ENCODE measurements at places on chromosomes 7 and 10. TPM values are rescaled to one million over a fixed set of nuclear protein-coding genes. Genes with fewer than 3 reads are reported as not detected.

- DNase-seq, result no peak
Measured at GRCh38 chr10:89648074-89648473, 3.0 kb upstream of the PANK1 start.

DNA sequence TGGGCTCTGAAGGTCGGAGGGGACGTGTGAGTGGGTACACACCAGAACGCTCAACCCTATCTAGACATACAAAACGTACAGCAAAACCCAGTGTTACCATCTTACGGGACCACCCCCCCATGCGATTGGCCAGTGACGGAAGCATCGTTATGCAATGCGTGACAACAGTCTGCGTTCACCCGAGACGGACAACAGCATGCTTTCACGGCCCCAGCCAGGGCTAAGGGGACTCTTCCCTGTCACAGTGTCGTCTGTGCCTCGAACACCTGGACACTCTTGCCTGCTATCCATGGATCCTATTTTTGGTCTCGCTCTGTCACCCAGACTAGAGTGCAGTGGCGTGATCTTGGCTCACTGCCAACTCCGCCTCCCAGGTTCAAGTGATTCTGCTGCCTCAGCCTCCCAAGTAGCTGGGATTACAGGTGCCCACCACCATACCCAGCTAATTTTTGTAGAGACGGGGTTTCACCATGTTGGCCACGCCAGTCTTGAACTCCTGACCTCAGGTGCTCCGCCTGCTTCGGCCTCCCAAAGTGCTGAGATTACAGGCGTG, 23.3 kb downstream of the DPYSL4 start:
- no peak for DNase-seq

The CCL26 gene
- not detected for total RNA-seq

GRCh38 chr7:65980478-65981250, 1.3 kb downstream of the GUSB start:
- no peak for DNase-seq

- DNase-seq, result no peak
Measured at GRCh38 chr10:14601872-14602725, 172.6 kb downstream of the FAM107B start.

GRCh38 chr7:118590107-118590506, 365.6 kb downstream of the ANKRD7 start:
- DNase-seq, result peak; percentile 13

The PKD2L1 gene
- not detected for total RNA-seq

DNA sequence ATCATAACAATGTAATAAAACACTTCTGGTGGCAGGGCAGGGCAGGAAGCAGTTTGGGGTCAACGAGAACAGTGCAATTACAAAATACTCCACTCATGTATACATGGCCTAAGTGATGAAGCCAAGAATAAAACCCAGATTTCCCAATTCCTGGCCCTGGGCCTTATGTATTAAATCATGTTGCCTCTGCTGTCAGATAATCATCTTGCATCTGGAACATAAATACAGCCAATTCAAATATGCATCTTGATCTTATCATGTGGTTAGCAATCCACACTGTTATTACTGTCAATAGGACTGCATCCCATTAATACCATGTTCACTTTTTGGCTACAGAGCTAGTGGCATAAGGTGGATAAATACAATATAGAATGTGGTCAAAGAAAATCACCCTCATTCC, 186.5 kb upstream of the SLC25A13 start:
- no peak for DNase-seq

The SFRP5 gene
- total RNA-seq, result not detected

DNA sequence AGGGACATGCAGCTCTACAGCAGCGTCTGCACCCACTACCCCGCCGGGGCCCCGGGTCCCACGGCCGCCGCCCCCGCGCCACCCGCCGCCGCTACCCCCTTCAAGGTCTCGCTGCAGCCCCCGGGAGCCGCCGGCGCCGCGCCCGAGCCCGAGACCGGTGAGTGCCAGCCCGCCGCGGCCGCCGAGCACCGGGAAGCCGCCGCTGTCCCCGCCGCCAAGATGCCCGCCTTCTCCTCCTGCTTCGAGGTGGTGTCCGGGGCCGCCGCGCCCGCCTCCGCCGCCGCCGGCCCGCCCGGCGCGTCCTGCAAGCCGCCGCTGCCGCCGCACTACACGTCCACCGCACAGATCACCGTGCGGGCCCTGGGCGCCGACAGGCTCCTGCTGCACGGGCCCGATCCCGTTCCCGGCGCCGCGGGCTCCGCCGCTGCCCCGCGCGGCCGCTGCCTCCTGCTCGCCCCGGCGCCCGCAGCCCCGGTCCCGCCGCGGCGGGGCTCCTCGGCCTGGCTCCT, 631 bp downstream of the OTUD1 start:
- DNase-seq, result peak; percentile 27

DNA sequence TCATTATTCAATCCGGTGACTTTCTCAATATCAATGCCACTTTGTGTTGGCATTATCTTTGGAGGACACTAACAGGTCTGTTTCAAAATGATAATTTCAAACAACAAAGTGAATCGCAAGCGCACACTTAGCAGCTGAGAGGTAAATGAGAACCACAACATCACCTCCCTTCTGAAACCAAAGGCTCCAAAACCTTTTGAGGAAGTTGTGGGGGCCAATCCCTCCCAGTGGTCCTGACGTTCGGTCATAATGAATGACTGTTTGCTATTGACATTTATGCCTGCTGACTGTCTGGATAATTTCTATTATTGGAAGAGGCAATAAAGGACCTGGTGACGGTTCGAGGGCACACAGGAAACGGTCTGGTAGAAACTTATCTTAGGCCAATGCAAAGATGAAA, 1.8 kb downstream of the ADARB2 start:
- no peak for DNase-seq

DNA sequence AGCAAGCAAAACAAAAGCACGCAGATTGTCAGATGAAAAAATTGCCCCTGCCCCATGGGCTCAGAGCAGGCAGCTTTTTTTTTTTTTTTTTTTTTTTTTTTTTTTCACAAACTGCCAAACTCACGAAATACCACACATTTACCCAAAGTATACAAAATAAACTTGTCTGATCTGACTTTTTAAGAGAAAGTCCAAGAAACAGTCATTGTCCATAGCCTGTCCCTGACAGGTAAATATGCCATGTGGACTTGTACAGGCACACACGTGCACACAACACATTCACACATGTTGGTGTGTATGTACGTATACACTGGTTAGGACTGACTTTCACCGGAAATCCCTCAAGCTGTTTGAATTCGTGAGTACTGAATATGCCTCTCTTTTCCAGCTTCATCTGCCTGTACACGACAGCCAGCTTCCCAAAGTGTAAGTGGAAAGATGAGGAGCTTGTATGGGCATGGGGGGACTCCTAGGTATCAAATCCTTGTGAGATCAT, 929 bp upstream of the HGF start:
- DNase-seq, result no peak

The PDZD7 gene
- 0.25 TPM for total RNA-seq

DNA sequence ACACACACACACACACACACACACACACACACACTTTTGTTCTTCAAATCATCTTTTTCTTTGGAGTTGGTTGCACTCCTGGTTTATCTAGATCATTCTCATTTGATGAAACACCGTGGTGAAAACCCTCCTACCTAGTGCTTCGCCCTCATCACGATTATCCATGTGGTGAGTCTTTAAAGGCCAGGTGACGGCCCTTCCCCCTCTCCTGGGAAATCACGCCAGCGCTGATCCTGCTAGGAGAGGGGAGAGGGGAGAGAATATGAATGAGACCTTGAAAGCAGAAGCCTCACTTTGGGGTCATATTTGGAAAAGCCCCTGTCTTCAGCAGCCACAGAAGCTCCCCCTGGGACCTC, 103.9 kb upstream of the LRRC4 start:
- no peak for DNase-seq

The KCNK18 gene
- total RNA-seq, result not detected

The LAMB1 gene
- total RNA-seq, result 106 TPM

The ZNF25 gene
- total RNA-seq, result 3.7 TPM

The CYP2C19 gene
- total RNA-seq, result not detected

GRCh38 chr7:133941496-133941895, 185.6 kb upstream of the LRGUK start:
- DNase-seq, result no peak

DNA sequence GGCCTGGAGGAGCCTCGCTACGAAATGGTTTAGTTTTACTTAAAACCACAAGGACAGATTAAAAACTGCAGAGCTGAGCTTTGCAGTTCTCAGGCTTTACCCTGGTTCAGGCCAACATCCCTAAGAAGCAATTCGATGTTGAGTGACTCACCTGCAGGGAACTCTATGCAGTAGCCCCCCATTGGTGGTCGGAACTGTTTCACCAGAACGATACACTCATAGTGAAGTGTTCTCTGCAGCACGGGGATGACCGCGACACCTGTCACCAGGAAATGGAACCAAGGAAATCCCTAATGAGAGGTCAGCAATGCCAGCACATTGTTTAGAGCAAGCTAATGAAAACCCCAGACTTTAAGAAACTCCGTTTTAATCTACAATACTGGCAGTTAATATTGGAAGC, 18.0 kb downstream of the NUDT5 start:
- DNase-seq, result no peak

The ZNF804B gene
- total RNA-seq, result 0.04 TPM

- no peak for DNase-seq
Measured at GRCh38 chr7:130430115-130430514, 10.7 kb downstream of the CEP41 start.

DNA sequence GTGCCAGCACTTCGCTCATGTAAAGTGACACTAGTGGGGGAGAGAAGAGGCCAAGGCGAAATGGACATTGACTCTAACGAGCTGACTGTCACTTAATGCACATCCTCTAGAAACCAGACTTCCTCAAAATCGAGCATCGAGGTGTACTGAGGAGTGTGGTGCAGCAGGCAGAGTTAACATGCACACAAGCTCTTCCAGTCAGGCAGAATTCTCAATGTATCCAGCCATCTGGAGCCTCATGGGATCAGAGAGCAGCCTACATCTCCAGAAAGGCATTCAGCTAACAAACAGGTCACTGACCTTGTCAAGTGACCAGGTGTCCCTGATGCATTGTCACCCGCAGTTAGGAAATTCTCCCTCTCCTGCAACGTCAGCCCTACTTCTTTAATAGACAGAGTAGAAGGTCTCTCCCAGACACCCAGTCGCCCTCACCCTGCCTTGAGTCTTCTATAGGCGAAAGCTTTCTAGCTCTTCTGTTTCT, 259.8 kb upstream of the AOAH start:
- no peak for DNase-seq

DNA sequence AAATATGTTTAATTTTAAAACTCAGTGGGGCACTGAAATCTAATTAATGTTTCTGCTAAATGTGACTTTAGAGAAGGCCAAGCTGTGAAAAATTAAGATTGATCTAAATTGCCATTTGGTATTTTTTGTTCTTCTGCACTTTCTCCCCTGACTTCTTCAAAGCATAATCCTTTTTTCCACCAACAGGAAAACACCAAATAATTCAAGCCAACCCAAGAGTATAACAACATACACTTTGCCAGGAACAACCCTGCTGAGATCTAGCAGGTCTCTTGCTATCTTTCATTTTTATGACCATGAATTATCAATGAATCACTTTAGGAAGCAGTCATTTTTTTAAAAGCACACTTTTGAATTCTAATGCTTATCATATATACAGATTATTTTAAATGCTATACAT, 100.1 kb downstream of the USP6NL start:
- DNase-seq, result no peak

- DNase-seq, result no peak
Measured at GRCh38 chr7:6181136-6181535, 91.3 kb downstream of the CYTH3 start.

DNA sequence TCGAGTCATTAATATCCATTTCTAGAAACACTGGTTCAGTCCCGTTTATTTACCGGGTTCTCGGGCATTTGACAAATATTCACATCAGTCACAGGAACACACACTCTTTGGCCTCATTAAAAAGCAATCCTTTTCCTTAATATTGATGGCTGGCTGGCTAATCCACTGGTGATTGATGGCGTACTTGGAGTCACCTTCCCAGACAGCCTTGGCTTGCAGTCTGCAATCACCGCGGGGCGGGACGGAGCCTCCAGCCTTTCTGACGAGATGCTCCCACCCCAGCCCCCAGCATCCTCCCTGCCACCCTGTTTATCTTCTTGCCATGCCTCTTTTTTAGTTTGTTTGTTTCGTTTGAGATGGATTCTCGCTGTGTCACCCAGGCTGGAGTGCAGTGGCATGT, 36.6 kb downstream of the SRRM3 start:
- DNase-seq, result no peak

- DNase-seq, result no peak
Measured at GRCh38 chr10:131842351-131843088, 58.3 kb upstream of the PPP2R2D start.

The ITGB8 gene
- total RNA-seq, result 35.0 TPM

- no peak for DNase-seq
Measured at GRCh38 chr10:27612551-27613035, 108.5 kb downstream of the RAB18 start.

The FAM13C gene
- total RNA-seq, result 1.1 TPM

DNA sequence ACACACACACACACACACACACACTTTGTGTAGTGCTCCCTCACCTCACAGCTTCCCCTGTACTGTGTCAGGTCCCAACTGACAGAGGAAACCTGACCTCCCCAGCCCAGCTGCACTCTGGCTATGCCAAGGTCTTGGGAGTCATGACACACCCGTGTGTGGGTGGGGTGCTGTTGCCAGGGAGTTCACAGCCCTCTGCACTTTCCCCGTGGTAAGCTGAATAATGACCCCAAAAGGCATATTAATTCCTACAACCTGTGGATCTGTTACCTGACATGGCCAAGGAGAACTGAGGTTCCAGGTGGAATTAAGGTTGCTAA, 8.9 kb upstream of the NANOS1 start:
- no peak for DNase-seq

The HYAL4 gene
- total RNA-seq, result not detected

DNA sequence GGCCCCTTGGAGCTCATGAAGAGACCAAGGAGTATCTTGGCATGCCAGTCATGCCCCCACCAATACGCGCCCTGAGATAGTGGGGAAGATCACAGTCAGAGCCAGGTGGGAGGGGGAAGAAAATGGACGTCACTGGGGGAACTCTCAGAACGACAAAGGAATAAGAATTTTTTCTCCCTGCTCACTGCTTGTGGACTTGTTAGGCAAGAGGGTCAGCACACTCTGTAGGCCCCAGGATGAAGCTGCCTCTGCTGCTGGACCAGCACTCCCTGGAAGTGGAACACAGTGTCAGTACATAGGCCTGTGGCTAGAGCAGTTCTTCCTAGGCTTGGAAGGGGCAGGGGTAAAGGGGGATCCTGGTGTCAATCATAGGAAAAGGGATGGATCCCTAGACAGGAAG, 46.5 kb downstream of the DRGX start:
- DNase-seq, result no peak

- peak; percentile 90 for DNase-seq
Measured at GRCh38 chr7:28497009-28497408, 84.7 kb downstream of the CREB5 start.

The LRRC18 gene
- total RNA-seq, result not detected

- DNase-seq, result no peak
Measured at GRCh38 chr10:17026686-17027485, 102.7 kb downstream of the CUBN start.

GRCh38 chr10:131775433-131775832, 125.4 kb upstream of the PPP2R2D start:
- DNase-seq, result no peak

The CAMK2B gene
- 0.84 TPM for total RNA-seq
